ENCODE measurements at places on chromosomes 5 and 9.

DNA sequence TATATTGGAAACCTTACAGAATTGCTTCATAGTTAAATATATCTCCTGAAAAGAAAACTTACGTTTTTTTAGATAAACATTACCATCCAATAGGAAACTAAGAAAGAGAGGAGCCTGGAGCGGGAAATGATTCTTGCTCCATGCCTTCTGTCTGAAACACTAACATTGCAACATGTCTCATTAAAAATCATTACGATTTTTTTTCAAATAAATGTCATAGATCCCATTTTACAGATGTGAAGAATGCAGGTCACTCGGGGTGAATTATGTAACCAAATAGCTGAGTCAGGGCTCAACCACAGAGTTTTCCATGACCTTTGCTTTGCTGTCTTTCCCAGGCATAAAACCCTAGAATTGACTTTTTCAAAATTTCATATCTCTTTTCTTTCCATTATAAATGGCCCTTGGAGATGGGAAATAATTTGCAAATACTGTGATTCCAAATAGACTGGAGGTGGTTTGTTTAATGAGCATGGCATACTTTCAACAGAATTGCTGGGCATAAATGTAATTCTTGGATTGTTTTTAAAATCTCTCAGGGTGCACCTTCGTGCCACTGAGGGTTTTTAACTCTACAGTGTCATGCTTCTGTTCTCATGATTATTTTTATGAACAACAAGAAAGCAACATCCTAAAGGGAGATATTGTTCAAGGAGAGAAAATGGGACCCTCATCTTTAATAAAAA lies 302.8 kb downstream of the EBF1 start:
- DNase-seq = no peak

- no peak for DNase-seq
Measured at GRCh38 chr5:130017173-130017572, 112.9 kb downstream of the CHSY3 start.

GRCh38 chr5:116097301-116097700 lies 12.5 kb downstream of the COMMD10 start:
- no peak for DNase-seq

DNA sequence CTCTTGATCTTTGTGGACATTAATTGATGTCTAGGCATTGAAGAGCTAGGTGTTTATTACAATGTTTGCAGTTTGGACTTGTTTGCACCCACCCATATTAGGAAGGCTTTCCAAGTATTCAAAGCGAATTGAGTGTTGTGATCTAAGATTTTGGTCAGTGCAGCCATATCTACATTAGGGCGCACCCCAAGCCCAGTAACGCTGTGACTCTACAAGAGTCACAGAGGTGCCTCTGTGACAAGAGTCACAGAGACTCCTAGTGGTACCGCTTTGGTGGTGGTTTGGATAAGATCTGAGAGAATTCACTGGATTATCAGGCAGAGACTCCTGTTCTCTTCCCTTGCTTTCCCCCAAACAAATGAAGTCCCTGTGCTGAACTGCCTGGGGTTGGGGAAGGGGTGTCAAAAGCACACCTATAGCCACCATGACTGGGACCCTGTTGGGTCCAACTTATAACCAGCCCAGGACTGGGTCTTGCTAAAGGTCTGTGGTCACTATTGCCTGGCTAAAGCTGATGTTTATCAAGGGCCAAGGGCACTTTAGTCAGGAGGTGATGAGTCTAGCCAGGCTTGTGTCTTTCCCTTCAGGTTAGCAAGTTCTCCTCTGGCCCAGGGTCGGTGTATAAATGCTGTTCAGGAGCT lies 114.1 kb upstream of the RIOK2 start:
- no peak for DNase-seq

DNA sequence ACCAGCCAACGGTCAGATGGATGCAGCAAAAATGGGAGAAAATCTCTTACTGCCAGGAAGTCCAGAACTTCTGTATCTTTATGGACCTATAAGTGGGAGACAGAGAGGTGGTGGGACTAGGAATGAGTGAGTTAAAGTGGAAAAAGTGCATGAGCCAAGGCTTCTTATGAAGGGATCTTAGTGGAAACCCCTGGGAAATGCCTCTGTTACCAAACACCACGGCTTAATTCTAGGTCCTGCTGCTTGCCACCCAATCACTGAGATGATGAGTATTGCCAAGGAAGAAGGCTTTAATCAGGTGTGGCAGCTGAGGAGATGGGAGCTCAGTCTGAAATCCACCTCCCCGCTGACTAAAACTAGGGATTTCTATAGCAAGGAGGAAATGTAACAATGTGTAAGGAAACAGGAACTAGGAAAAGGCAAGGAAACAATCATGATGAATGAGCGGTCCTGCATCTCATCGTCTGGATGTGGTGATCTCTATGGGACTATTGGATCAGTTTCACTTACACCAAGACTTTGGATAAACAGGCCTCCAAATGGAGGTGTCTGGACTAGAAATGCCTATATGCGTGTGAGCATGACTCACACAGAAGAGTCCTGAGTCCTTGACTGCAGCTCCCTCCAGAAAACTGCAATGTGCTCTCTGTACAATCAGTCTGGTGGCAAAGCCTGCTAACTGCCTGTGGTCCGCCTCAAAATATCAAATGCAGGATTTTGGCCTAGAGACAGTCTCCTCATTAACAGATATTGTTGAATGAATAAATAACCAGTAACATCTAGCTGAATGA lies 98.2 kb upstream of the PRR16 start:
- no peak for DNase-seq

- DNase-seq = no peak
Measured at GRCh38 chr9:101130054-101130453, 101.5 kb downstream of the PLPPR1 start.

- DNase-seq = no peak
Measured at GRCh38 chr5:102531506-102531905, 32.7 kb upstream of the SLCO6A1 start.

DNA sequence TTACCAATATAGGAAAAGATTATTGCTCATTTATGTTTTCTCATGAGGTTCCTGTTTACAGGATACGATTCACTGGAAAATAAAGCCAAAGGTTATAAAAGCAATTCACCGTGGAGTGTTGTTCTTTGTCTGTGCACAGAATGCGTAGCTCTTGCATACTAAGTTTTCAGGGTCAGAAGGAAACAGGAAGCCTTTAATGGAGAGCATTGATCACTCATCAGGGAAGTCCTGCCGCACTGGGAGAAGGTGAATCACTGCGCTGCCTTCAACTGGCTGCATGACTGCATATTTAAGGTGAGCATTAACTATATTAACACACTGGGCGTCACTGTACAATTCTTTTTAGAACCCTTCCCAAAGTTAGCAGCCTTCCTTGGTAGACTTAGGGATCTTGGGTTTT lies 74.1 kb upstream of the SYK start:
- DNase-seq = no peak

DNA sequence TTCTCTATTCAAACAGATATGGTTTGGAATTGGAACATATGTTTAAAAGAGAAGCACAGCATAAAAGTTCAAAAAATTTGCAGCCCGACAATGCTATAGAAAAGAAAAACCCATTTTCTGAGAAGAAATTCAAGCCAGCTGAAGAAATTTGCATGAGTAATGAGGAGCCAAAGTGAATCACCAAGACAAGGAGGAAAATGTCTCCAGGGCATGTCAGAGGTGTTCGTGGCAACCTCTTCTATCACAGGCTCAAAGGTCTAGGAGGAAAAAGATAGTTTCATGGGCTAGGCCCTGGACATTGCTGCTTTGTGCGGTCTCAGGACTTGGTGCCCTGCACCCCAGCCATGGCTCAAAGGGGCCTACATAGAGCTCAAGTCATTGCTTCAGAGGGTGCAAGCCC lies 134.8 kb upstream of the ADAMTS16 start:
- no peak for DNase-seq

- no peak for DNase-seq
Measured at GRCh38 chr9:71725590-71726338, 42.5 kb downstream of the CEMIP2 start.

DNA sequence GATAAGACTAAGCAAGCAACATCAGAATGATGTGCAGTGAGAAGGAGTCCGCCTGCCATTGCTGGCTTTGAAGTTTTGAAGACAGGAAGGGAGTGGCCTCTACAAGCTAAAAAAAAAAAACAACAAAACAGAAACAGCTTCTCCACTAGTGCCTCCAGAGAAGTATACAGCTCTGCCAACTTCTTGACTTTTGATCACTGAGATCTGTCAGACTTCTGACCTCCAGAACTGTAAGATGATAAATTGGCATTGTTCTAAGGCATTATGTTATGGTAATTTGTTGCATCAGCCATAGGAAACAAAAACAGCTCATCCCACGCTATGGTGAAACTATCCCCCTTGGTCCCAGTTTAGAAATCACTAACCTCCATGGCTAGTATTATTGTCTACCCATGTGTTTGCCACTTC lies 131.0 kb upstream of the VCAN start:
- no peak for DNase-seq

DNA sequence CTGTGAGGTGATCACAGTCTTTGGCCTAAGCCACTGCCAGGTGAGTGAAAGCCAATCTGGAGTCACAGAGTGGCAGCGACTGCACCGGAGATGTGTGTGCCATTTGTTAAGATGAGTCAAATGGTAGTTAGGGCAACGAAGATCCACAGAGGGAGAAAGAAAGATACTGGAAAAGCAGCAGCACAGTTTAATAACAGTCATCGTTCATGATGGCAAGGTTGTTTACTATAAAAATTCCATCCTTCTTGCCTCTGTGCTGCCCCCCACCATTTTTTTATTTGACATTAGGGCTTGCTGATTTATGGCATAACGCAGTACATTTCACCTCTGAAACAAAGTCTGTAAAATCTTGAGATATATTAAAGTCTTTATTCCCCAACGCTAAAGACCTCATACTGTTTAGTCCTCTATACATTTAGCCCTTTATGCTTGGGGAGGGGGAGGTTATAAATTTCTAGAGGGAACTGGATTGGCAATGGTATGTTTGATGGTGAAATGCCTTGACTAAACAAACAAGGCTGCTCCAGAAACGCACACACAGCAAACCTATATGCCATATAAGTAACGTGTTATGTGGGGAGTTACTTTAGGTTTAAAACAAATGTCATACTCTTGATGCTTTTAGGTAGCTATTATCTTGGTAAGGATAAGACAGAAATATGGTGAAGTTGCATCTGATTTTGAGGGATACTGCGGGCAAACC lies 55.8 kb upstream of the ABL1 start:
- no peak for DNase-seq

- no peak for DNase-seq
Measured at GRCh38 chr9:128285033-128285784, 9.1 kb downstream of the SWI5 start.

GRCh38 chr5:67363180-67363709 lies 166.6 kb upstream of the CD180 start:
- no peak for DNase-seq

DNA sequence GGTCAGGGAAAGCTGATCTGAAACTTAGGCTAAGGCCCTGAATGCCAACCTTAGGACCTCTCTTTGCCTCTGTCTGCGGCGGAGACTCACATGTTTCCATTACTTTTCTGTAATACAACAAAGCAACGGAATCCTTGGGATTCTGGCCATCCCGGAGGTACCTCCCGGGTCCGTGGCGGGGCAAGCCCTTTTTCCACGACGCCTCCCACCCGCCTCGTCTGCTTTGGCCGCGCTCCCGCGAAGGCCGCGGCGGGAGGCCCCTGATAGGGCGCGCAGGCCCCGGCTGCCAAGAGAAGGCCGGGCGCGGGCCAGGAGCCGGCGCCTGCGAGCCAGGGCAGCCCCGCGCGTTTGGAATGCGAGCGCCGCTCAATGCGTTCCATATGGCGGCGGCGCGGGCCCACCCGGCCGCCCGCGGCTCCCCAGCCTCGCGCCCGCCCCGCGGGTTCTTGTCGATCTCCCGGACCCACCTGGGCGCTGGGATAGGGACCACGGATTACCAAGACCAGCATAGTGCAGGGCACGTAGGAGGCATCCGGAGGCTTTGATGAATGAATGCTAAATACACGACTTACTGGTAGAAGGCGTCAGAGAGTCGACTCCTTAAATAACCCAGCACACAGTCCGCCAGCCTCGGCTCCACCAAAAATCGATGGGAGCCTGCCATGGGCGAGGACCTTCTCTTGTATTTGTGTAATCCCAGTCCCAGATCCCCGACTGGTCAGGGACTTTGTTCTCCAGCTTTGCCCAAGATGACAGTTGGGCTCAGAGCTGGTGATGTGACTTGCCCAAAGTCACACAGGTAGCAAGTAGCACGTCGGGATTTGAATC lies 17.5 kb upstream of the PHF19 start:
- DNase-seq = no peak

DNA sequence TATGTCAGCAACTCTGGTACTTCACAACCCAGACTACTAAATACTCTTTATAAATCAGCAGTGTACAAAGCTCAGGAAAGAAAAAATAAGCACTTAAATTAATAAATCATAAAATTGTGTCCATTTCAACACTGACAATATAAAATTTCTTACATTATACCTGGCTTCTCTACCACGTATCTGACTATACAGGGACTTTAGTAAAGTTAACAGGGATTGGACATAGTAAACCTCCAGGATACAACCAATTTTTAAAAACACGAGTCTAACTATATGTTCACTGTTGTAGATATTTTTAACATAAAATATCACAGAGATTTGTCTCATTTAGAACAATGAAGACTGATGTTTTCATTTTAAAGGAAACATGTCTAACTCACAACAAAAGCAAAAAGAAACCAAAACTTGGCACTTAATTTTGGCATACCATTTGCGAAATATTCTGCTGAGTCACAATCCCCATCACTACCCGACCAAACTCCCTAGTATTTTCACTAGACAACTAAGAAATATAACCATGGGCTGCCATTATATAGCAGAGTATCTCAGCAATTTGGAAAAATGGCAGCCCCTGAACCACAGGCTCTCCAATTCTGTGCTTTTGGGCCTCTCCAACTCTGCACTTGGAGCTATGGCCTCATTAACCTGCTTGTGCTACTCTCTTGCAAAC lies 14.4 kb downstream of the FAM169A start:
- no peak for DNase-seq

GRCh38 chr9:126117631-126118030 lies 209.0 kb upstream of the MVB12B start:
- no peak for DNase-seq

- no peak for DNase-seq
Measured at GRCh38 chr5:37568018-37568753, 189.1 kb downstream of the WDR70 start.

- DNase-seq = no peak
Measured at GRCh38 chr5:76960004-76960625, 7.3 kb downstream of the CRHBP start.

Data from stimulated activated CD8-positive, alpha-beta memory T cell treated with anti-CD3 and anti-CD28 coated beads, Interleukin-12 subunit alpha, Interleukin-12 subunit beta, amount 100 ng/mL, for 4 hours (primary cell).